ENCODE measurements at places on chromosomes 6 and 20.

- DNase-seq: no peak
These were observed 57.6 kb downstream of the ADGRG6 start for GRCh38 chr6:142359271-142359960.

GRCh38 chr6:136411025-136411325 is 121.3 kb upstream of the BCLAF1 start:
- no peak for DNase-seq

- DNase-seq: no peak
These were observed 213.0 kb upstream of the DTNBP1 start for GRCh38 chr6:15875797-15876196.

GRCh38 chr20:12965870-12966251 is 42.9 kb upstream of the SPTLC3 start:
- DNase-seq: no peak

- peak; percentile 22 for DNase-seq
These were observed 9.1 kb upstream of the MAPK13 start for GRCh38 chr6:36120979-36121786.

- DNase-seq: peak; percentile 92
These were observed 810 bp upstream of the PRIM2 start for GRCh38 chr6:57316581-57317059.

- peak; percentile 8 for DNase-seq
These were observed 7.6 kb downstream of the DHX35 start for GRCh38 chr20:38969708-38970107.

GRCh38 chr6:4067673-4068072 is 11.3 kb downstream of the FAM217A start:
- DNase-seq: no peak

Data from fibroblast of upper back skin (primary cell).